ENCODE measurements at places on chromosomes 5 and 9.

DNA sequence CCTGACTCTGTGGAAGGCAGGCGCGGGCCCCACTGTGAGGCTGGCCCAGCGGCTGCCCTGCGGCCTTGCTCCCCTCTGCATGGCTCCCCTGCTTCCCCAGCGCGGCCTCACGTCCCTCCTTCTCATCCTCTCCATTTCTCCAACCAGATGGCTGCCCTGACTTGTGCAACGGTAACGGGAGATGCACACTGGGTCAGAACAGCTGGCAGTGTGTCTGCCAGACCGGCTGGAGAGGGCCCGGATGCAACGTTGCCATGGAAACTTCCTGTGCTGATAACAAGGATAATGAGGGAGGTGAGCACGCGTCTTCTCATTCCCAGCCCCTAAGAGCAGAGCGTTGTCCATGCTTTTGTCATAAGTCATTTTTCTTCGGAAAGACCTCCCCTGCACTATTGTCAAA lies 129.0 kb upstream of the WWC1 start:
- no peak for DNase-seq

- peak; percentile 49 for DNase-seq
These were observed 173.9 kb downstream of the AOPEP start for GRCh38 chr9:94900222-94901018.

DNA sequence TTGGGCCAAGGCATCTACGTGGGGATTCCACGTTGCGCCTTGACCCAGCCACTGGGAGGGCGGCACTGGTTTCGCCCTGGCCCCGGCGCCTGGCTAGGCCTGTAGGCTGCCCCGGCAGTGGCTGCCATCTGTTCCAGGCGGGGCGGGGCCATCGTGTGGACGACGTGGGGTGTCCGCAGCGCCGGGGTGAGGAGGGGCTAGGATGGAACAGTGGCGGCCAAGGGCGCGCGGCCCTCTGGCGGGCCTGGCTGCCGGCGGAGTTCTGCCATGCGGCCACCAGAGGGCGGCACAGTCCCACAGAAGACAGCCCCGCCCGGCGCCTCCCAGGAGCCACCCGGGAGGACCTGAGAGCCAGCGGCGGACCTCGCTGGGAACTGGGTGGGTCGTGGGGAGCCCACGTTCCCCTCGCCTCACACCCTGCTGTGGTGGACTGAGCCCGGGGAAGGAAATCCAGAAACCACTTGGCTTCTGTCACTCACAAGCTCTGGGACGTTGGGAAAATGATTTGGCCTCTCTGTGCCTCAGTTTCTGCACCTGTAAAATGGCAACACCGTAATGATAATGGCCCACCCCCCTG lies 22.6 kb upstream of the RAPGEF1 start:
- peak; percentile 59 for DNase-seq

DNA sequence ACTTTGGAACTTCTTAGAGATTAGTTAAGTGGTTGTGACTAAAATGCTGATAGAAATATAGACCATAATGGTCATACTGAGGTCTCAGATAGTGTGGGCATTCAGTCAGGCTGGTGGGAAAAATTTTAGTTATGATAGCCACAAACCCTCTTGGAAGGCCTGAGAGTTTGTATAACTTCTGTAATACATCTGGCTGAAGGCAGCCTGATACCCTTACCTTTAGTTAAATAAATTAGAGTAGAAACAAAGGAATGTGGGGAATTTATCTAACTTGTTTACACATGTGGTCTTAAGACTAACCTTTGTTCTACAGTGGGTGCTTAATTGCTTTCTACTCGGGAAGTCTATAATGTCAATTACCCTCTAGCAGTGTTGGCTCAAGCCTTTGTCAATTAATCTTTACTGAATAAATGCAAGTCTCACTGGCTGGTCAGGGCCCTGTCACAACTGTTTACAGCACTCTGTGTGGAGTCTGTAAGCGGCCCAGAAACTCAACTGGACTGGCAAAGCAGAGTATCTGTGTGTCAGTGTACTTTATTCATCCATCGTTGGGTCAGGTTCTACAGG lies 184.0 kb downstream of the FBXO4 start:
- no peak for DNase-seq

DNA sequence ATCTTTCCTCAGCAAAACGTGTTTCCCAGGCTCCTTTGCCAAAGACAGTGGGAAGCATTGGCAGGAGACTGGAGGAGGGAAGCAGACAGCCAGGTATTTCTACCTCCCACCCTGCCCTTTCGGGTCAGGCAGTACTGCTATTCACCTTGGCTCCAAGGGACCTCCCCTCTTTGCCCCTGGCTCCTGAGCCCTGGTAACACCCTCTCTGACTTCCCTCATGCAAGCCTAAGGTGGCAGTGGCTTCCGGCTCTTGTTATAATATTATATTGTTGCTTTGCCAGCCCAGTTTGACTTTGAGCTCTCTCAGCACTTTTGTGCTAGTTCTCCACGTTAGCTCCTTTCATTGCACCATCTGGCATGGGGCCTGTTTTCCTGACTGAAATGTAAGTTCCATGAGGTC lies 81.6 kb upstream of the IFNK start:
- no peak for DNase-seq

DNA sequence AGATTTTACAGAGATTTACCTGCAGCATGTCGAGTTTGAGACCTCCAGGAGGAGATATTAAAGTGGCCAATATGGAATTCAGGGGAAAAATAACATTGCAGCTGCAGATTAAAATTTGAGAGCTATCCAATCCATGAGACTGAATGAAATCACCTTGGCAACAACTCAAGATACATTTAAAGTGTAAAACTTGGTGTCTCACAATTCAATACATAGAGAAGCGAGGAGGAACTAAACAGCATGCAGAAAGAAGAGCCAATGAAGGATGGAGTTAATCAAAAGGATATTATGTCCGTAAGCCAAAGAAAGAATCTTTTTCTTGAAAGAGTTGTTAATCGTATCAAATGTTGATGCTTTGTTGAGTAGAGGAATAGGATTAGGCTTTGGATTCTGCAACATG lies 455.1 kb downstream of the CDH18 start:
- DNase-seq = no peak

- no peak for DNase-seq
These were observed 59.2 kb downstream of the COL5A1 start for GRCh38 chr9:134700636-134701350.

GRCh38 chr9:84759300-84759750 lies 89.8 kb downstream of the NTRK2 start:
- peak; percentile 86 for DNase-seq

- DNase-seq = no peak
These were observed 172.9 kb upstream of the RAD23B start for GRCh38 chr9:107110153-107110552.

DNA sequence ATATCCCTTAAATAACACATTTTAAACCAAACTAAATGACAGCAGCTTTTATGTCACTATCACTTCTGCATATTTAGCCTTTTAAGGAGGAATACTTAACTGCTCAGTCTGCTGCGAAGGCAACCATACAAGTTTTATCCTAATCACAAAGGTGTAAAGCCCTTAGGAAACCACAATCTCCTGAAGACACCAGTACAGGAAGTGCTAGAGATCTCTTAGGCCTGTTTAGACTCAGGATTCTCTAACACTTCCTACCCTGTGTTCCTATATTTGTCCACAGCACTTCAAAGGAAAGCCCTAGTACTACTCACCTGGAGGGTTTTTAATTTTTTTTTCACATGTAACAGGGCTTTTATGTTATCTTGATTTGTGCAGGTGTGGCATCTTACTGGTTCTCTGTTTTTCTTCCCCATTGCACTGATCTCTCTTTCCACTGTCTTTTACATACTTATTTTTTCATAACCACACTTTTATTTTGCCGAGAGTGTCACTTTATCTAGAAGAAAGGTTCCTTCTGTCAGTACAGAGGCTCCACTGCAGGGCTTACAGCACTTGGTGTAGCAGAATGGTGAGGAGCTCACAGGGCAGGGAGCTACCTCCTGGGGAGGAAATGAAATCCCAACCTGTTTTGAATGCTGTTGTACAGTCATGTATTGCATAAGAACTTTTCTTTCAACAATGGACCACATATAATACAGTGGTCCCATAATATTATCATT lies 1060.6 kb upstream of the ACO1 start:
- DNase-seq = no peak

DNA sequence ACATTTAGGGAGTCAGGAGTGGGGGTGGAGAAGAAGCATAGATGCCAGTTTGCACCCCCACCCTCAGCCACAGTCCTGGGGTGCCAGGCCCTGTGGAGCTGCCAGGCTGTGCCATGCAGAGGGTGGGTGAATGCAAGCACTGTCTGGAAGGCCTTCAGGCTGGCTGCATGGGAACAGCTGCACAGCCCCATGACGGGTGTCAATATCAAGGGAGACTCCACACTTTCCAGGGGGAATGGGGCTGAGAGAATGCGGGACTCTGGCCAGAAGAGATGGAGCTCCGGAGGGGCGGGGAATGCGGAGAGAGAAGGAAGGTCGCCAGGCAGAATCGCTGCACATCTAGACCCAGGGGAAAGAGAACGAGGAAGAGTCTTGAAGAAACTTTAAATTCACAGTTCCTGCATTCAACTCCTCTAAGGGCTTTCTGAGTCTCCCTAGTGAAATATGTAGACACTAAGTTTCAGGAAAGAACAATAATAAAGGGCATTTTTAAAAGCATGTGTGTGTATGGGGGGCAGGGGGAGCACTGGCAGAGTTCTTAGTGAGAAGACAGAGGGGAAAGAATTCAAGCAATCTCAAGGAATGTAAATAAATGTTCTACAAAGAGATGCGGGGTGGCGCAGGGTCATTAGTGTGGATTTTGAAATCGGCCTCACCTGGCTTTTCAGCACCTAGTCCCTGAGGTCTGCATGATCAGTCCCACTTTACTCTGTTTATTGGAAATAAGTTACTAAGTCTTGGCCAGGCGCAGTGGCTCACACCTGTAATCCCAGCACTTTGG lies 59.1 kb downstream of the BOD1 start:
- DNase-seq = no peak

DNA sequence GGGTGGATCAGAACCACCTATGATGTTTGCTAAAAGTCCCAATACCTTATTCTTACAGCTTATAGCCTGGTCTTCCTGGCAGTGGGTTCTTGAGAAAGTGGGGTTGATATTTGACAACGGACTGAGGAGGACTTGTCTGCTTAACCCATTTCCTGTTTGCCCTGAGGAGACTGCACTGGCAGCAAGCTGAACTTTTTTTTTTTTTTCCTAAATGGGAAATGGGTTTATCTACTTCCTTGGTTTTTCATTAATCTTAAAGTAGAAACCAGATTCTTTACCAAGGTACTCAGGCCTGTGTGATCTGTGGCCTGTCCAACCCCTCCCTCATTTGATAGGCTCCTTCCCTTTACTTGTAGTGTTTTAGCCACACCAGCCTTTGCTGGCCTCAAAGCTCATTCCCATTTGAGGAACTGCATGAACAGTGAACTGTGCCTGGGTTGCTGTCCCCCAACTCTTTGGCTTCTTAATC lies 47.1 kb downstream of the C9orf57 start:
- peak; percentile 66 for DNase-seq

DNA sequence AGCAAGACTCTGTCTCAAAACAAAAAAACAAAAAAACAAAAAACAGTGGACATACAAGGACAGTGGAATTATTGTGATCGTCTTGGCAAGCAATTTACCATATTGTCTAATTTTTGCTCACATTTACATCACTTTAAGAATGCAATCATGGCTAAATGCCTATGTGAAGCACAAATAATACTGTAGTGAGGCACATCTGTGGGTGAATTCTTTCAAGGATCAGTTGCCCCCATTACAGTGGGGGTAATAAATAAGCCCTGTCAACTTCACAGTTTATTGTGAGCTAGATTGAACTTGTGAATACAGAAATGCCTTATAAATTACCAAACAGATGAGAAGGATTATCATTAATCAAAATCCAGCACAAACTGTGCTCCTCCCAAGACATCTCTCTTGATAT lies 150.2 kb upstream of the PAPPA start:
- DNase-seq = no peak

DNA sequence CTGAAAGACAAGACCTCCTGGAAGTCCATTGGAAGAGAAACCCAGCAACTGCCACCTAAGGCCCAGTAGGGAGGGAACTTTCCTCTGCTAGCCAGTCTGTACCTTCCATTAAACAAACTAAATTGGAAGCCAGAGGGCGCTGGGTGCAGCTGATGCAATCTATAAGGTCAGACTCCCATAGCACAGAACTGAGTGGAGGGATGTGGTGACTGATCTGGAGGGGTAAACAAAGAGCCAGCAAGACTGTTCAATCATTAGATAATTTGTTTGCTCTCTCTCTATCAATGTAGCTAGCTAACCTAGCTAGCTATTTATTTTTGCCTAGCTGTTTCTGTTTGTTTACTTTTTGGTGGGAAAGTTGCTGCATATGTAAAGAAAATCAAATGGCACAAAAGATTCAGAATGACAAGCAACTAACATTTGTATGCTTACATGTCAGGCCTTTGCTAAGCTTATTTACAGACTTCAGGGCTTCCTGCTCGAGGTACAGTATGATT lies 291.8 kb upstream of the DAB2 start:
- peak; percentile 33 for DNase-seq

- DNase-seq = no peak
These were observed 45.2 kb downstream of the SEMA5A start for GRCh38 chr5:9500625-9501024.

DNA sequence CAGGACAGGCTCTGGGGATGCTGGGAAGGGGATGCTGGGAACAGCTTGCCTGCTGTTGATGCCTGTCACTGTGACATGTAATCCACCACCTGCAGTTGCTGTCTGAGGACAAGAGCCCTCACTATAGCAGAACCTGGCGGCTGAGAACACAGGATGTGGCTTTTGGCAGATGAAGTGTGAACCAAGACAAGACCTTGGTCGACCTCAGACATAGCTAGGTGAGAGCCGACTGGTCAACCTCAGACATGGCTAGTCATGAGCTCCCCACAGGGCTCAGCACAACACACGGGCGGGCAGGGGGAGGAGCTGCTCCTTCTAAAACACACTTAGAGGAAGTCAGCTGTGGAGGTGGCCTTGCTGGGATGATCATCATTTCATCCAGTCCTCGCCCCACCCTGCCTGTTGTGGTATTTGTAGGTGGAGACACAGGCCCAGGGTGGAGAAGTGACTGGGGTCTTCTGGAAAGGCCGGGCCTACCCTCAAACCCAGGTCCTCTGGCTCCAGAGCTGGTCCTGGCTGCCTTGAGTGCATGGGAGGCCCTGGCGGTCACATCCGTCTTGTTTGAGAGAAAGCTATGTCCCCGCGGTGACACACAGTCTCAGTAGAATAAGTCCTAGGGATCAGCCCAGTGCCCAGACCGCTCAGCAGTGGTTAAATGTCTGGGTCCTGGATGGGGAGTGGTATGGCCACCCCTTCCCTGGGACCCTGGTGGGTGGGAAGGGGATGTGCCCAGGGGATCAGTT lies 6.1 kb downstream of the SUSD3 start:
- DNase-seq = peak; percentile 66

GRCh38 chr5:157540124-157540523 lies 35.5 kb downstream of the ADAM19 start:
- DNase-seq = no peak

Data from kidney tubule cell (primary cell).